ENCODE measurements at places on chromosomes 4 and X. TPM values are rescaled to one million over a fixed set of nuclear protein-coding genes. Genes with fewer than 3 reads are reported as not detected.

The GPRASP1 gene
- total RNA-seq, result 3.6 TPM

The PPA2 gene
- total RNA-seq, result 83.6 TPM

The KLHL34 gene
- 0.12 TPM for total RNA-seq

The FOXP3 gene
- total RNA-seq, result not detected

The HS3ST1 gene
- 80.8 TPM for total RNA-seq

The COL4A5 gene
- 19.8 TPM for total RNA-seq

The IL1RAPL1 gene
- 0.12 TPM for total RNA-seq

The RTL9 gene
- not detected for total RNA-seq

The DHX15 gene
- total RNA-seq, result 161 TPM

The CCSER1 gene
- 7.1 TPM for total RNA-seq

The XAGE1B gene
- total RNA-seq, result not detected

The CENPVL3 gene
- total RNA-seq, result not detected

The AP1AR gene
- 23.3 TPM for total RNA-seq

The LRPAP1 gene
- total RNA-seq, result 88.5 TPM

The MAGIX gene
- 13.9 TPM for total RNA-seq

The SPARCL1 gene
- not detected for total RNA-seq

The NOX1 gene
- total RNA-seq, result not detected

The USP51 gene
- 1.2 TPM for total RNA-seq

The RHOXF2B gene
- total RNA-seq, result not detected

The GPR173 gene
- 0.68 TPM for total RNA-seq
